ENCODE measurements at places on chromosomes 5 and 9.

GRCh38 chr5:95152131-95152530 is 132.8 kb downstream of the MCTP1 start:
- no peak for DNase-seq

- DNase-seq: no peak
Measured at GRCh38 chr5:36669015-36669651, 62.7 kb downstream of the SLC1A3 start.

GRCh38 chr5:173163219-173163618 is 18.9 kb downstream of the BNIP1 start:
- no peak for DNase-seq

DNA sequence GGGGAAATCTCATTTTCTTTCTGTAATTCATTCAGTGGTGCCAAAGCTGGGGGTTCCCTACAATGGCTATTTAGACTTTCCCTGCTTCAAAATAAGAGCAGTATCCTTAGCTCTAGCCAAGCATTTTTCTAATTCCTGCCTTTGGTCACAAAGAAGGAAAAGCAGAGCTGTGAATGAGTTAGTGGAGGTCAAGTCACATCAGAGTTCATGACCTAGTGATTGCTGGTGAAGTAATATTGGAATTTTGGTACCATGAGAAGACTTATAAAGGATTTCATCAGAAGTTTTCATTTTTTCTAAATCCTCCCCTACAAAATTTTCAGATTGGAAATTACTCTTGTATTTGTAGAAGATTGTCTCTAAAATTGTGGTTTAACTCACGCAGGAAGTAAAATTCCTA is 28.0 kb downstream of the DNAJC21 start:
- DNase-seq: peak; percentile 38

- DNase-seq: peak; percentile 77
Measured at GRCh38 chr5:141476132-141476911, 556 bp downstream of the PCDHGC3 start.

DNA sequence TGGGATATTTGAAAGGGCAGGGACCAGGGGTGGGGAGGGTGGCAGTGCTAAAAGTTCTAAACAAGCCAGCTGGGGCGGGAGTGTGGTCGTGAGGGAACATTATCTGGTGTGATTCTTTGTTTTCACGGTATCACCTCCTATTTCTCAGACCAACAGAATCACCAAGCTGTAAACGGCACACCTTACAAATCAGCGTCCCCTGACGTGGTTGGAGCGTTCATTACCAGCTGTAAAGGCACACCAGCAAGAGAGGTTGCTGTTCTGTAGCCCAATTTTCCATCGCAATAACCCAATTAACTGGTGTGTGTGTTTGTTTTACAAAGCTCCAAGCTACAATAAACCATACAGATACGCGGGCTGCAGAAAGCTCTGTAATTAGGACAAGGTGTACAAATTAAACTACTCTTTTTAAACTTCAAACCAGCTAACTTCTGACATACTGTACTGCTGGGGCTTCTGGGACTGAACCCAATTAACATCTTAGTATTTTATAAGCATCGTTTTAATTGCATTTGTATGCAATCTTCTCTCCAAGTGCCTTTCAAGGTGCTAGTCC is 303.6 kb upstream of the CLINT1 start:
- DNase-seq: no peak

GRCh38 chr5:159965031-159965837 is 43.7 kb upstream of the TTC1 start:
- DNase-seq: peak; percentile 91

GRCh38 chr5:119166026-119166425 is 95.1 kb downstream of the DMXL1 start:
- DNase-seq: no peak

- no peak for DNase-seq
Measured at GRCh38 chr9:36571333-36571732, 1.4 kb upstream of the MELK start.
